ENCODE measurements at places on chromosomes 5 and 9.

- DNase-seq = no peak
Observed at GRCh38 chr9:101478444-101478843, 42.9 kb upstream of the ALDOB start.

GRCh38 chr9:119273984-119274665 is 95.1 kb downstream of the BRINP1 start:
- DNase-seq = no peak

DNA sequence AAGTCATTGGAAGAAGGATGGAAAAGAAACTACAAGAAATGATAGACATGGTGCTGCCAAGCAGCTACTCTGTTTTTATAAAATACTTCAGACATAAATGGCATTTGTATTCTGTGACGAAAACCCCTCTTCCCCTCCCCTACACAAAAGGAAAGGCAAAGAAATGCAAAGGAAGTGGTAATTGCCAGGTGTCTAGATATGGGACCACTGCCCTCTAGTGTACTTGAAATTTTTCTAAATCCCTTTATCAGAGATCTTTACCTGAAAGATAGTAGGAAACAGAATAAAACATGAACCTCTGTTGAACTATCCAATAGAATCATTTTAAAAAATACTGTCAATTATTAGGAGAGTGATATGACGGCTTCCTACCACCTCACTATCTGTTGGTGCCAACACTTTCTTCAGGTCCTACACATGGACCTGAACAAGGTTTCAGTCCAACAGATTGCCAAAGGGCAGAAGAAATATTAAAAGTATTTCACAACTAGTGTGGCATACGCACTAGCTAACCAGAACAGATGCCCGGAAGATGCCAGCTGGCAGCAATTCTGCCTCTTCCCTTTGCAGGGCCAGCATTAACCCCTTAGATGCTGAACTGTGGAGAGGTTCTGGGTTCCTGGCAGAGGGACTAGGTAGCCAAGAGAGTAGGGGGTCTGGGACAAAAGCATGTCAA is 104.1 kb downstream of the TSSK1B start:
- no peak for DNase-seq

- no peak for DNase-seq
Observed at GRCh38 chr9:125649315-125649714, 57.7 kb downstream of the MAPKAP1 start.

- peak; percentile 23 for DNase-seq
Observed at GRCh38 chr9:116646661-116647514, 40.2 kb upstream of the TRIM32 start.

DNA sequence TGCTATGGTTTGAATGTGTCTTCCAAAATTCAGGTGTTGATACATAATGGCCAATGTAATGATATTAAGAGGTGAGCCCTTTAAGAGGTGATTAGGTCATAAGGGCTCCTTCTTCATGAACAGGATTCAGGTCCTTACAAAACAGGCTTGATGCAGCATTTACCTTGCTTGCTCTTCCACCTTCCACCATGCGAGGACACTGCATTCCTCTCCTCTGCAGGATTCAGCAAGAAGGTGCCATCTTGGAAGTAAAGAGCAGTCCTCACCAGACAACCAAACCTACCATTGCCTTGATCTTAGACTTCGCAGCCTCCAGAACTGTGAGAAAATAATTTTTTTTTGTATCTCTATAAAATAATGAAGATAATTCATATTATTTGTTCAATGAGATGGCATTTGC is 314.0 kb upstream of the SMARCA2 start:
- DNase-seq = no peak

DNA sequence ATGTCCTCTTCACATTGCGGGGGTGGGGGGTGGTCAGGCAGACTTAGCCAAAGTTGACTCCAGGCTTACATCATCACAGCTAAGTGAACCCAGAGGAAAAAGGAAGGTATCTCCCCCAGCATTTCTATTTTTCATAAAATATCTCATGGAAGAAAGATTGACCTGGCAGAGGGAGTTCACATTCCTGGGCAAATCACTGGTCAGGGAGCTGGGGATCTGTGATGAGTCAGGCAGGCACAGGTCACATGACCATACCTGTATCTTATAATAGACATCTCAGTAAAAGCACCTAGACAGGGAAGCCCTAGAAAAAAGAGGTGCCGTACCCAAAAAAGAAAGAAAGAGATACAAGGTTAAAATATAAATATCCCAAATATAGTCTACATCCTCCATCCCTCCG is 57.3 kb upstream of the WWC1 start:
- DNase-seq = no peak

Measured in neuronal stem cell (in vitro differentiated cells).